ENCODE measurements at places on chromosomes 5 and 9.

- no peaks in the 10 kb centered on the region for H3K36me3 ChIP-seq
- H3K4me3 ChIP-seq, result no peak overlapping the region
- H3K27me3 ChIP-seq, result peaks cover 38% of the 10 kb centered on the region
- no peak overlapping the region for H3K27ac ChIP-seq
- H3K4me1 ChIP-seq, result peaks cover 24% of the 10 kb centered on the region
Measured at GRCh38 chr5:119353686-119354366, 2.0 kb upstream of the TNFAIP8 start.

DNA sequence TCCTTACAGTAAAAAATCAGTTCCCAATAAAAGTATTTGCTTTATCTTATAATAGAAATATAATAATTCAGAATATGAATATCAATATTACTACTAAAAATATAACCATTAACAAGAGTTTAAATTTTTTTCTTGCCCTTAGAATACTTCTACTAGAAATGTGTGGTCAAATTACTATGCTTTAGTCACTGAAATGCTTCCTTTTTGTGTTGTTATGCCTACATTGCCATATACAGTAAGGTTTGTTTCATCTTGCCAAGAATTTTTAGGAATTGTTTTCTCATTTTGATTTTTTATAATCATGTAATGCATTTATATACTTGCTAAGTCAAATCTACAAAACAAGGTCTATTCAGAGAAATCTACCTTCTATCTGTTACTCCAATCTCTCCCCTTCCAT, 181.7 kb downstream of the CDK5RAP2 start:
- no peak overlapping the region for H3K4me3 ChIP-seq
- peaks cover 2% of the 10 kb centered on the region for H3K4me1 ChIP-seq
- DNase-seq, result no peak
- H3K27me3 ChIP-seq, result no peaks in the 10 kb centered on the region
- peaks cover 38% of the 10 kb centered on the region for H3K36me3 ChIP-seq

DNA sequence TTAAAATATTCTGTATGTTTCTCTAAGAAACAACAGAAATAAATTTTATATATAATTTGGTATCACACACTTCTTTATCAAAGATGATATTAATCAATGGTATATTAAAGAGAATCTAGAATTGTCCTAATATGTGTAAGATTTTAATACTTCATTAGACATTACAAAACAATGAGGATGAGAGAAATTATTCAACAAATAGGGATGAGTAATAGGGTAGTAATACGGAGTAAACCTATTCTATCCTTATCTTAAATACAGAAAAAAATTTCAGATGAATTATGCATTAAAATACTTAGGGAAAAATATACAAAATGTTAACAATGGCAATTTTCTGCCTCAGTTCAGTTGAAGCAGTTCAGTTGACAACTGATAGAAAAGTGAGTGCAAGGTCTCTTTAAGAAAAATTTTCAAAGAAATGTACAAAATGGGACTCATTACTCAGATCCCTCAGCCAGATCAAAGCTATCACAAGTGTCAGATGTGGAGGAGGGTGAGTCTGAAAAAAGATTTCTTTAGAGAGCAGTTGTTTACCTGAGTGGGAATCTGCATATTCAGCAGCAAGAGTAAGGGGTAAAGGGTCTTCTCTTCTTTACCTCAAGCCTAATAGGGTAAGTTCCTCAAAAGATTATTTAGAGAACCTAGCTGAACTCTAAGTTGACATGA, 56.7 kb upstream of the GCNT4 start:
- no peaks in the 10 kb centered on the region for H3K36me3 ChIP-seq
- H3K4me3 ChIP-seq, result no peak overlapping the region
- H3K4me1 ChIP-seq, result no peaks in the 10 kb centered on the region

GRCh38 chr9:72932619-72933018, 20.2 kb downstream of the ALDH1A1 start:
- H3K27me3 ChIP-seq, result no peaks in the 10 kb centered on the region
- H3K36me3 ChIP-seq, result peaks cover 15% of the 10 kb centered on the region
- no peak overlapping the region for H3K27ac ChIP-seq
- no peak for DNase-seq
- no peak overlapping the region for H3K4me3 ChIP-seq

DNA sequence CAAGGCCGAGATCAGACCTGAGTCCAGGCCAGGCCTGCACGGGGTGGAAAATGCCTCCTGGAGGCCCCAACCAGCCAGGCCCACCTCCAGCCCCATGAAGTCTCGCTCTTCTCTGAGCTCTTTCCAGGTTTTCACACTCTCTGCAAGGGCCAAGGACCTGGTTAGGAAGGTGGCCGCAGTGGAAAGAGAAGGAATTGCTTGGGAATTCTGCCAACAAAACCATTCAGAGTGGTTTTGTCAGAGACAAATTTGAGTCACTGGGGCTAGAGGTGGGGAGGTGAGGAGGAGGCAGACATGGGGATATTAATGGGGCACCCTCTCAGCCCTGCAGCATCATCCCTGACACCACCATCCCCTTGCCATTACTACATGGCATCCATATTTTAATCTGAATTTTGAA, 261.0 kb downstream of the ROR2 start:
- H3K4me3 ChIP-seq, result no peak overlapping the region
- no peak for DNase-seq
- peaks cover 6% of the 10 kb centered on the region for H3K27me3 ChIP-seq
- H3K4me1 ChIP-seq, result peaks cover 5% of the 10 kb centered on the region

DNA sequence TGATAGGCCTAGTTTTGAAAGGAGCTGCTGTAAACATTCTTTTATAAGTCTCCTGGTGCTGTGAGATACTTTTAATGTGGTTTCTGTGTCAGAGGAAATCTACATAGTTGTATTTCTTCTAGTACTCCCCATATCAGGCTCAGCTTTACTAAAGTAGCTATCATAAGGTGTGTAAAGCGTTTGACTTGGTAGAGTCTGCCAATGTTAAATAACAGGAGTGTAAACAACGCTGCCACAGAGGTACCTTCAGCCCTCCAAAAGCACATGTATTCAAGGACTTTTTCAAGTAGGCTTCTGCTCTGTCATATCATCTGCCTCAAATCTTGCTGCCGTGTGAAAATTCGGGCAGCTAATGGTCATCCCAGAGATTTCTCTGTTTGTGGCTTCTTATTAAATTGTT, 142.7 kb downstream of the ZSWIM6 start:
- H3K27me3 ChIP-seq, result no peaks in the 10 kb centered on the region
- peak overlapping the region; percentile 26 for H3K27ac ChIP-seq
- no peak for DNase-seq
- peaks cover 24% of the 10 kb centered on the region for H3K36me3 ChIP-seq
- H3K4me1 ChIP-seq, result peaks cover 5% of the 10 kb centered on the region

GRCh38 chr5:55104036-55104772, 1.8 kb downstream of the GZMA start:
- no peaks in the 10 kb centered on the region for H3K4me1 ChIP-seq
- no peak for DNase-seq
- no peak overlapping the region for H3K27ac ChIP-seq
- H3K4me3 ChIP-seq, result no peak overlapping the region
- no peaks in the 10 kb centered on the region for H3K36me3 ChIP-seq

GRCh38 chr9:111187376-111187775, 142.6 kb downstream of the OR2K2 start:
- no peaks in the 10 kb centered on the region for H3K36me3 ChIP-seq
- H3K27ac ChIP-seq, result no peak overlapping the region
- no peak overlapping the region for H3K4me3 ChIP-seq
- no peak for DNase-seq
- no peaks in the 10 kb centered on the region for H3K27me3 ChIP-seq
- H3K4me1 ChIP-seq, result no peaks in the 10 kb centered on the region

DNA sequence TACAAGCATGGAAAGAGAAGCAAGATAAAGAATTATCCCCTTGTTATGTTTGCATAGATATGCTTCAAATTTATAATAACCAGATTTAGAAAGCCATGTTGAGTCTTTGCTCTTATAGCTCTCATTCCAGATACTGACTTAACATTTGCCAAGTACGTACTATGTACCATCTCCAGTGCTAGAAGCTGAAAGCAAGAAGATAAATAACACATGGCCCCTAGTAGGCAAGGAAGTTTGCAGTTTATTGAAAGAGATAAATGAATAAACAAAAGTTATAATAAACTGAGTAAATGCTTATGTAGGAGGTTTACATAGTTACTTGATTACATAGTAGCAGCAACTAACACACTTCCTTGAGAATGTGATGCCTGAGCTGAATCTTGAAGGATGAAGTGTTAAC, 628.4 kb downstream of the HINT1 start:
- no peak for DNase-seq
- no peak overlapping the region for H3K27ac ChIP-seq
- H3K4me1 ChIP-seq, result no peaks in the 10 kb centered on the region
- no peak overlapping the region for H3K4me3 ChIP-seq

DNA sequence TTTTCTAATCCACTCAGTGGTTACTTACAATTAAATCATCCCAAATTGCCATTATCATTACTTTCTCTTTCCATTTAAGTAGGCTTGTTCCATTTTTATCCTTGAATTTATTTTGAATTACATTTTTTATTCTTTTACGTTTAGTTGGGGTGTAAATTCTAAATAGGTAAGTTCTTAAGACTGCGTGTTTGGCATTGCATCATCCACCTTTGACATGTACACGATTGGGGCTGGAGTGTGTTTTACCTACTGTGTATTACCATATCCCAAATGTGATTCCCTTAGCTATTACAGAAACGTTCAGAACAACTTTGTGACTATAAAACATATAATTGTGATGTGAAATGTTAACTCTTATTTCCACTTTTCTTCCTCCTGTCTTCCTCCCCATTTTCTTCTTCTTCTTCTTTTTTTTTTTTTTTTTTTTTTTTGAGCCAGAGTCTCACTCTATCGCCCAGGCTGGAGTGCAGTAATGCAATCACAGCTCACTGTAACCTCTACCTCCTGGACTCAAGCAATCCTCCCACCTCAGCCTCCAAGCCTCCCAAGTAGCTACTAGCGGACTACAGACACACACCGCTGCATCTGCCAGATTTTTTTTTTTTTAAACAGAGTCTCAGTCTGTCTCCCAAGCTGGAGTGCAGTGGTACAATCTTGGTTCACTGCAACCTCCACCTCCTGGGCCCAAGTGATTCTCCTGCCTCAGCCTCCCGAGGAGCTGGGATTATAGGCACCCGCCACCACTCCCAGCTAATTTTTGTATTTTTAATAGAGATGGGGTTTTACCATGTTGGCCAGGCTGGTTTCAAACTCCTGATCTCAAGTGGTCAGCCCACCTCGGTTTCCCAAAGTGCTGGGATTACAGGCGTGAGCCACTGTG, 16.7 kb downstream of the MARVELD2 start:
- DNase-seq, result no peak
- no peak overlapping the region for H3K27ac ChIP-seq
- no peaks in the 10 kb centered on the region for H3K4me1 ChIP-seq
- no peak overlapping the region for H3K4me3 ChIP-seq
- peaks cover 19% of the 10 kb centered on the region for H3K36me3 ChIP-seq
